ENCODE measurements at places on chromosomes 5 and 9. TPM values are rescaled to one million over a fixed set of nuclear protein-coding genes. Genes with fewer than 3 reads are reported as not detected.

The TAF11L5 gene
- not detected for total RNA-seq

The CLIC3 gene
- total RNA-seq = 0.29 TPM

DNA sequence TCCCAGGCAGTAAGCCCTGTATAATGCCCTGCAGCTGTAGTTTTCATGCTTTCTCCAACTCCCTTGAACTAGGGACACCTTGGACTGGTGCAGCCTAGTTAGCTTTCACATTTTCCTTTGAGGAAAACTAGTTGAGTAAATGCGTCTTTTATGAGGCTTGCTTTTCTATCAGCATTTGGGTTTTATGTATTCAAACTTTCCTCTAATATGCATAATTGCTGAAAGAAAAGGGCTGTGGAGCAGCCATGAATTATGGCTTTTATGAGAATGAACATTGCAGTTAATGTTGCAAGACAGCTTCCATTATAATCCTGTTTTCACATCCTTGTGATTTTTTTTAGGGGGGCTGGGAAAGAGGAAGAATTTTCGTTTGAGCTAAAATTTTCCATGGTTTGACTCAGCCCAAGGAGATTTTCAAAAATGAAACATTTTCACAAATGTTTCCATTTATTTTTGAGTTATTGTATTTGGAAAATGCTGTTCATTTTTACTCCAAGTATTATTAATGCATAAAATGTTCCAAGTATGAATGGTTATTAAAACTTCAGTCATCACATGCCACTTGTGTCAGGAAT is 57.9 kb upstream of the PPP3R2 start:
- DNase-seq = no peak

GRCh38 chr5:122699201-122699600 is 75.7 kb upstream of the SNX2 start:
- DNase-seq = no peak

DNA sequence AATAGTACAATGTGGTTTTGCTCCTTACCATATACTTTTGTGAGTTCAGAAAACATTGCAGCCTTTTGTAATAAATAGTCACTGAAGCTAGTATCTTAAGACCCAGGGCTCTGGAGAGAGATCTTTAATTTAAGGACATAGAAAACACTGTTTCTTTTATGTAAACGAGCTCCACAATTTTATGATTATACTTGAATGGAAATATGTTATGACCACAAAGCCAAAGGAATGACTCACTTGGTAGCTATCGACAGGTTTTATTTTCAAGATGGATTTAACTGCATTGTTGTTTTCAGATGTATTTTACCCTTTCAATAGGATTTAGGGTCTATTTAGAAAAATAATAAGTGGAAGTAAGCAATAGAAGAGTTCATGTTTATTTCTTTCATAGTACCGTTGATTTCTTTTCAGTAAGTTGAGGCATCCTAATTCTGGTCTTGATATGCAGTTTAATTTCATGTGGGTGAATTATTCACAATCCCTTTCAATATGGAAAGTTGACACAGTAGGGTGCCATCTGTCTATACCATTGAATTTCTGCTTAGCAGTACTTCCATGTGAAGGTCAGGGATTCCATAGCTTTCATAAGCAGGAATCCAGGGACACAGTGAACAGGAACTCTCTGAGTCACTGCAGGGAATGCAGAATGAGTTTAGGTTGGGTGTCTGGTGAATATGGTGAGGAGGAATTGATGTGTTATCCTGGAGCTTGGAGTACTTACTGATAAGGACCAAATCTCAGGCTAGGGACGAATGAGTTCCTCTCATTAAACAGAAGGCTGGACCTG is 157.6 kb downstream of the CD180 start:
- DNase-seq = no peak

Measured in glomerular endothelial cell (primary cell).